Amygdala (tissue), 56 donors: ENCODE measurements at places on chromosomes 16 and 17.

- no peak for DNase-seq
Observed at GRCh38 chr17:79046916-79047280, 22.9 kb downstream of the C1QTNF1 start.

DNA sequence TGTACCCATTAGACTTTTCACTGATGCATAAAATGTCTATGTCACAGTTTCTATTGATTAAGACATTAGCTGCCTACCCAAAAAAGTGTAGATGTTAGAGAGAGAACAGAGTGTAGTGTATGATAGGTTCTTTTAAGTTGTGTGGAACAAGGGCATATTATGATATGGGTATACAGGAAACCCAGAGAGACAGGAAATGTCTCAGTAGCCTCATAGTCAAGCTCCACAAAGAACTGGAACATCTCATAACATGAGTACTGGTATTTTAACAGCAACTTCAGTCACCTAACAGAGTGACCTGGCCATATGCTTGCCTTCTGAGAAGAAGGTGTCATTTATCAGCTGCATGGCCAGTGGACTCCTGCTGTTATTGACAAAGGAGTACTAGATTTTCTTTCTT lies 128.1 kb downstream of the RGS9 start:
- no peak for DNase-seq

DNA sequence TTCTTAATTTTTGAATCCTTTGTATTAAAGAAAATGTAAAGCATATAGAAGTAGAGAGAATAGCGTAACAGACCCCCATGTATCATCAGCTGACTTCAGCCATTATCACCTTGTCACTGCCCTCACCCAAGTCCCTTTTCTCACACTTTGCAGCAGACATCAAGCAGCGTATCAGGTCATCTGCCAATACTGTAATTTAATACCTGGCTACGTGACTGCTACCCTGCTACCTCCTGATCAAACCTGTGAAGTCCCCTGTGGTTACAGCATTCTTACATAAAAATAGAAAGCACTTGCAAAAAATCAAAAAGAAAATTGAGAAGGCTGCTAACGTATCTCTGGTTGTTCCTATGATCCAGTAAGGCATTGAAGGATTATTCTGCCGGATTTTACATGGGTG lies 96.4 kb downstream of the PLCG2 start:
- no peak for DNase-seq

DNA sequence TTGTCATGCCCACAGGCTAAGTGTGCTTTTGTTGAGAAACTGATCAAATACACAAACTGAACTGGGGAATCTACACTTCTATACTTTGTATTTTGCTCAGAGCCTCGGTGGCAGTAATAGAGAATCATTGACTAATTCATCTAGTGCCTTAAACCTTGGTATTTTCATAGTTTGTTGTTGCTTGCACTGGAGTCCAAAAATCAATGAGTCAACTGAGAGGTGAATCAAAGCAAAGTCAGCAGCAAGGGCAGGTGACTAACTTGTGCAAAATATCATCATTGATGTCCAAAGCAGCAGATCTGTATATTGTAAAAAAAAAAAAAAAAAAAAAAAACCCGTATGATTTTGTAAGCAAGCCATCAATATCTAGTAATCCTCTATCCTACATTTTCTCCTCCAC lies 296.4 kb downstream of the MAP2K6 start:
- DNase-seq = no peak

DNA sequence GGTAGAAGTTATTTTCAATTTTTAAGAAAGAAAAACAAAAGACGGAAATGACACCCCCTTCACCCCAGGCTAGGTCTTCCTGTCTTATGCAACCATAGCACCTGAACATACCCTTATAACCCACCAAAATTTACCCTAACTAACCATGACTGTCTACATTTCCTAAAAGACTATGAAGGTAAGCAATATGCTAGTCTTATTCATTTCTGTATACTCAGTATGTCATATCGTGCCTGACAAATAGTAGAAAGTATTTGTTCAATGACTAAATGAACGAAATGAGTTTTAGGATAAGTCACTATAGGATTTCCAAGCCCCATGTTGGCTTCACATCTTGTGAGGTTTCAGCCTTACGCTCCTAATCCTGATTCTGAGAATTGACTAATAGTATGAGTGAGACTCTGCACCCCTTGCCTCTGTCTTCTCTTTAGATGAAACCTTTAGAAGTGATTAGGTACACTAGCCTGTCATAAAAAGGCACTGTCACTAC lies 6.5 kb downstream of the ADAT1 start:
- no peak for DNase-seq
